ENCODE measurements at places on chromosomes 4 and X.

DNA sequence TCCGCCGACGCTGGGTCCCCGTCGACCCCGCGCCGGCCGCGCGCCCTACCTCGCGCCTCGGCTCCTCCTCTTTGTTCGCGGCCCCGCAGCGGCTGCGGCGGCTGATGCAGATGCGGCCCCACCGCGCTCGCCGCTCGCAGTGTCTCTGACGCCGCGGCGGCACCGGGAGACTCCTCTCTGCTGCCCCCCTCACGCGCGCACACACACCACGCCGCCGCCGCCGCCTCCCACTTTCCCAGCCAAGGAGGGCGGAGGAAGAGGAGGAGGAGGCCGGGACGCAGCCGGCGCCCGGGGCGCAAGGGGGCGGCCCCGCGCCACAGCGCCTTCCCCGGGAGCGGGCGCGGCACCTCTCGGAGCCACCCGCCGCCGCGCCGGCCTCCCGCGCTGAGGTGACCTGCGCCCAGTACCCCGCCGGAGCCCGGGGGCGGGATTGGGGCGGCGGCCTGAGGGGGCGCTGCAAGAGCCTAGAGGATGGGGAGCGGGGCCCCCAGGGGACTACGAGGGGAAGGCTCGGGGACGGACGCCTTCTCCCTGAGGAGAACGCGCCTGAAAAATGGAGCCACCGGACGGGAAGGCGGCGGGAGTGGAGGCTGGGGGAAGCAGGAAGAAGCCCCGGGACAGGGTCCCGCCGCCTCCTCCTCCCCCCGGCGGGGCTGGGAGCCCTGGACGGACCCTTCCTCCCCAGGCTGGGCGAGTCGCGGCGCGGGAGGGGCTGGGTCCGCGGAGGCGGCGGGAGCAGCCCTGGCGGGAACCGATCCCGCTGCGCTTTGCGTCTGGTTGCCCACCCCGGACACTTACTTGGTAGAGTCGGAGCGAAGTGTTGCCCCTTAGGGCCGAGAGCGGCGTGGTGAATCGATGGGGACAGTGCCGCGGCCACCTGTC lies at the start of gene SH3RF1:
Gene SH3RF1 (minus strand): TSS at position 147 of the 882 bp plus-strand sequence. CDS start 1,744 bp downstream, outside the sequence.
- peak; percentile 56 for DNase-seq

GRCh38 chr4:153850533-153851280 lies 61.8 kb upstream of the SFRP2 start:
- DNase-seq: no peak

DNA sequence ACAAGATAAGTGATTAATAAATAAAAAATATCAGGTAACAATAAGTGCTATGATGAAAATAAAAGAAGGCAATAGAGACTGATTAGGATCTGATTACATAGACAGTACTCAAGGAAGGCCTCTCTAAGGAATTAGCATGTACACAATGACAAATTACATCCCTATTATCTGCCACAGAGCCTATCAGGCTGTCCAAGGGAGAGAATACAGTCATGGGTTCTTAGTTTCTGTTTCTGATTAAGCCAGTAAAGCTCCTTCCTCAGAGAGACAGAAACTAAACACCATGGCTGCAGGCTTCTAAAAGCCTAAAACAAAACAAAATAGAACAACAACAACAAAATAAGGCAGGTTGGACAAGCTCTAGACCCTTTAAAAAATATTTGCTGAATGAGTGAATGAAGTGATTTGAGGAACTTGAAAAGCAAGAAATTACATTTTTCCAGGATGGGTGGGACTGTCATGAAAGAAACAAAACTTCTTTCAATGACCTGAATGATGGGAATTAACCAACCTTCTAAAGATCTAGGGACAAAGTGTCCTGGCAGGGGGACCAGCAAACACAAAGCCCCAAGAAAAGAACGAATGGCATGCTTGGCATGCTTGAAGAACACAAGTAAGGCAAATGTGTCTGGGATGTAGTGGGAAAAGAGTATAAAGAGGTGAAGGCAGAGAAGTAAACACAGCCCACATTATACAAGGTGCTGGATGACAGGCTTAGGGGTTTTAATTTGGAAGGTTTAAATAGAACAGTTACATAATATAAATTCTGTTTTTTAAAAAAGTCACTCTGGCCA lies 44.1 kb downstream of the NAA11 start:
- DNase-seq: no peak

GRCh38 chr4:42914937-42915336 lies 22.4 kb downstream of the GRXCR1 start:
- no peak for DNase-seq

GRCh38 chrX:9604111-9604907 lies 139.5 kb downstream of the TBL1X start:
- no peak for DNase-seq

GRCh38 chrX:41785685-41786084 lies 61.7 kb downstream of the GPR82 start:
- no peak for DNase-seq

GRCh38 chr4:64747919-64748715 lies 338.9 kb upstream of the TECRL start:
- no peak for DNase-seq

DNA sequence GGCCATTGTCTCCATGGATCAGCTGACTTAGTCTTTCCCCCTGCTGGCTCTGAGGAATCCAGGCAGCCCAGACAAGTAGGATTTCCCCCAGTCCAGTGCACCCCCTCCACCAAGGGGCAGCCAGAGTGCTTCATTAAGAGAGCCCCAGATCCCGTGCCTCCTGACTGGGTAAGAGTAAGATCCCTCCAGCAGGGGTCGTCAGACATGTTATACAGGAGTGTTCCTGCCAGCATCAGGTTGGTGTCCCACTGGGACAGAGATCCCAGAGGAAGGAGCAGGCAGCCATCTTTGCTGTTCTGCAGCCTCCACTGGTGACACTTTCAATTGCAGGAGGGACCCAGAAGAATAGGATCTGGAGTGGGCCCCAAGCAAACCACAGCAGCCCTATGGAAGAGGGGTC lies 29.0 kb upstream of the INPP4B start:
- DNase-seq: no peak

DNA sequence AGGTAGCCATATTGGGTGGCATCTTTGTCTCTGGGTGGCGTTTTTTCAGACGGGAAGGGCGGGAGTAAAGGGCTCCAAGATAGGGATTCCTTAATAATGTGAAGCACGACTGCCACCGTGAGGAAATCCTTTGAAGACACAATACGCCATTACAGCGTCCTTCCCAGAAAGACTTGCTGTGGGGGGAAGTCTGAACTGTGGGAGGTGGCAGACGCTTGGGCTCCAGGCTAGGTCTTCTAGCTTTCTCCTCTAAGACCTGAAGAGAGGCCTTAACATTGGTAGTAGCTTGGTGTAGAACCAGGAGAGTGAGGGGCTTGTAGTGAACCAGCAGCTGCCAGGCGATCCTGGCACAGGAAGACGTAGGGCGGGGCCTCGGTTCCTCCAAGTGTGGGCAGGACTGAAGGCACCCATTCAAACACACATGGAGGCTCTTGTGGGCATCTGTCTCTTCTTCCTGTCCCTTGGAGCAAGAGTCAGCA lies 197.3 kb downstream of the OR13H1 start:
- DNase-seq: no peak

GRCh38 chrX:154378059-154378798 lies 866 bp upstream of the EMD start:
- no peak for DNase-seq

DNA sequence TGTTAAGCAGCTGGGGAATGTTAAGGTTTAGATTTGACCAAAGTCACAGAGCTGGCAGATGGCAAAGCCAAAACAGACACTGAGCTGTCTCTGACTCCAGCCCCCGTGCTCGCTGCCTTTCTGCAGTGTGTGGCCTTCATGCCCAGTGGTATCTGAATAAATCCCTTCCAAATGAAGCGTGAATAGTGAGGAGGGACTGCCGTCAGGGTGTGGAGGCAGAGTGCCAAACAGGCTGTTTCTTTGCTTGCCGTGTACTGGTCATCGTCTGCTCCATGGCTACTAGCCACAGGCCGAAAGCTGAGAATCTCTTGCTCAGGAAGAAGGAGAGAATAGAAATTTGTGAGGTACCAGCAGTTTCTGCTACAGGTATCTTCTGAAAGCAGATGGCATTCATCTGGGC lies 19.7 kb downstream of the PRIMPOL start:
- DNase-seq: no peak

GRCh38 chrX:153972368-153973126 lies at the start of gene TMEM187:
TSS of gene TMEM187 (plus strand) at chrX:153972754. CDS start at chrX:153982063, 9,309 bp downstream.
- DNase-seq: peak; percentile 80

- no peak for DNase-seq
Observed at GRCh38 chrX:110055616-110056015, 52.7 kb downstream of the TMEM164 start.

DNA sequence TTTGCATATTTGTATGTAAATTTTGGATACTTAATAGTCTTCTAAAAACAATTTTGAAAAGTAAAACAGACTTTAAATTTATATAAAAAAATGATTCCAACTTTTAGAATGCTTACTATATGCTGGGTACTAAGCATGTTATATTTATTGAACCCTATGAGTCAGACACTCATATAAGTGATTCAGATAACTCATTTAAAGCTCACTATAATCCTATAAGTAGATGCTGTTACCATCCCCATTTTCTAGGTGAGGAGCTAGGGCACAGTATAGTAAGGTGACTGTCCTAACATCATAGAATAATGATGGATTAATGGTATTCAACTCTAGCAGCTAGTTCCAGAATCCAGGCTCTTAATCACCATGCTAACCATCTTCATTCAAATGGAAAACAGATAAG lies 877.0 kb upstream of the GRID2 start:
- no peak for DNase-seq

GRCh38 chr4:165332502-165332901 lies 5.0 kb downstream of the MSMO1 start:
- DNase-seq: no peak

- no peak for DNase-seq
Observed at GRCh38 chr4:130026185-130026584, 930.2 kb downstream of the C4orf33 start.

DNA sequence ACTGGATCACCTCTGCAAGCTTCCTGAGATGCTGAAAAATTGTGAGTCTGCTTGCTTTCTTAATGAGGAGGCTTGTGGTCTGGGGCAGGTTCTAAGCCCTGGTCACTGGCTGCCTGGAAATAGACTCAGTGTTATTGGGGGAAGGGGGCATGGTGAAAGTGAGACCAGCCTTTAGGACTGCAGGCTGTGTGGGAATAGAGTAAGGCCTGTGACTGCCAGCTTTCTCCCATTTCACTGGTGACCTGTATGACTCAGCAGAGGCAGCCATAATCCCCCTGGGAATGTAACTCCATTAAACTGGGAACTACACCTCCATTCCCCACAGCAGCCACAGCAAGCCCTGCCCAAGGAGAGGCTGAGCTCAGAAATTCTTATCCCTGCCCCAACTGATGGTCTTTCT lies 55.9 kb upstream of the IL15 start:
- DNase-seq: no peak

DNA sequence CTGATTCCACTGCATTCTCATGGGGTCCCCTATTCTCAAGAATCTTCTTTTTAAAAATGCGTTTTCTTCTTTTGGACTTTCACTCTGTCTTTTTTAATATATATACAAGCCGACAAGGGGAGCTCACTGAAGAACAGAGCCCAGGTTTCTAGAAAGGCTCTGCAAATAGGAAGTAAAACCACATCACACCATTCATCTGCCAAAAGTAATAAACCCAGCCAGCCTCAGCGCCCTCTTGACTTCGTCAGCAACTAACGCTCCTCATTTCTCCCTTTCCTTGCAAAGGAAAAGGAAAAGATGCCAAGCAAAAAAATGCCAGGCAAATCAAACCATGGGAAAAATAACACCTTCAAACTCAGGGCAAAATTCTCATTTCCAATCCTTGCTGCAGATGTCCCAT lies 136.4 kb downstream of the HHIP start:
- no peak for DNase-seq

DNA sequence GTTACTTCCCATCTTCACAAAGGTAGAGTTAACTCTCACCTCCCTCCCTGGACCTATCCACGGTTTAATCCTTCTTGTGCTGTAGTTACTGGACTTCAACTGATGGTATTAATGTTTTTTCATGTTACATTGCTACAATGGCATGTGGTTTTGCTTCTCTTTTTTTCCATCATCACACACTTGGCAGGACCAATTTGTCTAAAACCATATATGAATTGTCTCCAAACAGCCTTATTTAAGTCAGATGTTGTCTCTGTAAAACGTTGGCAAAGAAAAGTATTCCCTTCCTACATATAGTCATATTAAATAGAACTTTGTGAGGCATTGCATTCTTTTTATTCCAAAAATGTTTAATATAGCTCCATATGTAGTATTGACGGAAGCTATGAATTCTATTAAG lies 15.5 kb downstream of the PRRG1 start:
- DNase-seq: no peak

- no peak for DNase-seq
Observed at GRCh38 chrX:43964936-43965335, 8.3 kb downstream of the NDP start.

DNA sequence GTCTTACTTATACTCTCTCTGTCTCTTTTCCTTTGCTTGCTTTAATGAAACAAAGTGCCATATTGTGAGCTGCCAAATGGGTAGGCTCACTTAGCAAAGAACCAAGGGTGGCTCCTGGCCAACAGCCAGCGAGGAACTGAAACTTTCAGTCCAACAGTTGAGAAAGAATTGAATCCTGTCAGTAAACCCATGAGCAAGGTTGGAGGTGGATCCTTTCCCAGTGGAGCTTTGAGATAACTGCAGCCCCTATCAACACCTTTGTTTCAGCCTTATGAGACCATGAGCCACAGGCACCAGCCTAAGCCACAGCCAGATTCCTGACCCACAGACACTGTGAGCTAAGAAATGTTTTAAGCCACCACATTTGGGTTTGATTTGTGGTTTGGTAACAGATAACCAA lies 362.2 kb downstream of the PDGFC start:
- DNase-seq: no peak

GRCh38 chr4:113513382-113513781 lies 248.2 kb downstream of the CAMK2D start:
- no peak for DNase-seq

- no peak for DNase-seq
Observed at GRCh38 chr4:18691431-18692200, 670.1 kb upstream of the LCORL start.

DNA sequence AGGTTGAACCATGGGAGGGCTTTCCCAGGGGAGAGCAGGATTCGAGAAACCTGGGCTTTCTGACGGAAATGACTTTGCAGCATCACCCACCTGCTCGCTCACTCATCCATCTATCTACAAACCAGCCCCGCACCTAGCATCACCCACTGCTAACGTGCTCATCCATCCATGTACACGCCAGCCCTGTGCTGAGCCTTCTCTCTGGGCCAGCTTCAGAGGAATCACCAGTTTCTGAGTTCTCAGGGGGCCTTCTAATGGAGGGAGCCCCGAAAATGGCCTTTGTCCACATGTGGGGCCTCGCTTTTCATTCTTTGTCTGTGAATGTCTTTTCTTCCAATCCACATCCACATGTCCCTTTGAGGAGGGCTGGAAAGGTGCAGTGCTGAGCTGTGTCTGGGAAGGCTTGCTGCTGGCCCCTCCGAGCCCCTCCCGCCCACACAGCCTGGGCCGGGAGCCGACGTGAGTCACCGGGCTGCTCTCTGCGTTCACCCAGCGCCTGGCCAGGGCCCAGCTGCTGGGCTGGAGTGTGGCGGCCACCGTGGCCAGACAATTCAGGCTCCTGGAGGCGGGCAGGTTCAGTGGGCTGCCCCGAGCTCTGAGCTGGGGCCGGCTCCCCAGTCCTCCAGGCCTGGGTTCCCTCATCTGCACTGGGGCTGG lies 14.7 kb downstream of the SORCS2 start:
- peak; percentile 42 for DNase-seq

Data from T1000 (cell line).